ENCODE measurements at places on chromosomes 11 and 22. TPM values are rescaled to one million over a fixed set of nuclear protein-coding genes. Genes with fewer than 3 reads are reported as not detected.

Gene ZP1
- not detected for total RNA-seq

Gene OR4D5
- not detected for total RNA-seq

Gene KCNJ11
- total RNA-seq, result 0.42 TPM

Gene MOB2
- total RNA-seq, result 45.1 TPM

Gene VWCE
- 5.5 TPM for total RNA-seq

Gene ALDH3B2
- not detected for total RNA-seq

Gene NDUFS8
- total RNA-seq, result 126 TPM

Gene RNF26
- 29.9 TPM for total RNA-seq

Gene FAM180B
- 0.15 TPM for total RNA-seq
